ENCODE measurements at places on chromosomes 16 and 17. TPM values are rescaled to one million over a fixed set of nuclear protein-coding genes. Genes with fewer than 3 reads are reported as not detected.

Gene NR1D1
- total RNA-seq = 2.6 TPM

Gene SEPTIN1
- total RNA-seq = 0.50 TPM

Gene KRT39
- not detected for total RNA-seq

Gene PAM16
- 23.6 TPM for total RNA-seq

Gene CHRNE
- 0.43 TPM for total RNA-seq

Gene KRTAP4-2
- not detected for total RNA-seq

Gene AURKB
- total RNA-seq = 66.0 TPM
